ENCODE measurements at places on chromosomes 16 and 17.

GRCh38 chr16:2205967-2206313, 686 bp downstream of the MLST8 start:
- DNase-seq = no peak

DNA sequence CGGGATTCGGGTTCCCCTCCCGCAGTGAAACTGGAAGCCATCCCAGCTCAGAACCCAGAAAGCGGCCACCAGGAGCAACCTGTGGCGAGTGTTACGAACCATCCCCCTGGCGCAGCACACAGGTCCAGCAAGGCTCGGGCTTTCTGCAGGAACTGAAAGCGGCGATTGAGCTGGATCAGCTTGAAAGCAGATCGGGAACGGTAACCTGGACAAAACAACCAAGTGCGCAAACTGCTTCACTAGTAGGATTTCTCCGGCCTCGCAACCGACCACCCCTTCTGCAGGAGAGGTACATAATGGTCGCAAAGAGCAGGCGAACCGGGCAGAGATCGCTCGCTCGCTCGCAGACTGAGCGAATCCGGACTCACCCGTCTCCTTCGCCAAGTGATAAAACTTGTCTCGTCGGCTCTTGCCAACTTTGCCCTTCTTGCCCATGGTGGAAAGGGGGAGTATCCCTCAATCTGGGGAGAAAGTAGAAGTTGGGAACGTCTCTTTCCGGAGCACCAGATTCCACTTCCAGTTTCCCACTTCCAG, 696 bp upstream of the PSMC5 start:
- no peak for DNase-seq

- peak; percentile 30 for DNase-seq
Measured at GRCh38 chr16:4767872-4768548, 1.0 kb upstream of the ZNF500 start.

DNA sequence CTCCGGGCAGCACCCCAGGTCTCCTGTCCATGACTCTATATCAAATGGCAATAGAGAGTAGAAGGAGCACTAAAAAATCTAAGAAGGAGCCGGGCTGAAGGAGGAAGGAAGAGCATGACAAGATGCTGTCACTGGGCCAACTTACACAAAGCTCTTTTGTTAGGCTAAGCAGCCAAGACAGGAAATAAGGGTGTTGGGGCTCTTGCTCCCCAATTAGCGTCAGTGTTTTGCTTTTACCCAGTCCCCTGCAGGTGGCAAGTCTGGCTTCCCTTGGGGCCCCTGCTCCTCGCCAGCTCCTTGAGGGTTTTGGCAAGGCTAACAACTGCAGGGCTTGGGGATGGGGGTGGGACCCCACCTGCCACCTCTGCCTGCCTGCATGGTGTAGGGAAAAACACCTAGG, 120.5 kb downstream of the CCT6B start:
- DNase-seq = peak; percentile 33

GRCh38 chr17:15456972-15457722, 10.3 kb downstream of the CDRT4 start:
- no peak for DNase-seq

- DNase-seq = no peak
Measured at GRCh38 chr17:44115585-44116415, 7.6 kb downstream of the HDAC5 start.

DNA sequence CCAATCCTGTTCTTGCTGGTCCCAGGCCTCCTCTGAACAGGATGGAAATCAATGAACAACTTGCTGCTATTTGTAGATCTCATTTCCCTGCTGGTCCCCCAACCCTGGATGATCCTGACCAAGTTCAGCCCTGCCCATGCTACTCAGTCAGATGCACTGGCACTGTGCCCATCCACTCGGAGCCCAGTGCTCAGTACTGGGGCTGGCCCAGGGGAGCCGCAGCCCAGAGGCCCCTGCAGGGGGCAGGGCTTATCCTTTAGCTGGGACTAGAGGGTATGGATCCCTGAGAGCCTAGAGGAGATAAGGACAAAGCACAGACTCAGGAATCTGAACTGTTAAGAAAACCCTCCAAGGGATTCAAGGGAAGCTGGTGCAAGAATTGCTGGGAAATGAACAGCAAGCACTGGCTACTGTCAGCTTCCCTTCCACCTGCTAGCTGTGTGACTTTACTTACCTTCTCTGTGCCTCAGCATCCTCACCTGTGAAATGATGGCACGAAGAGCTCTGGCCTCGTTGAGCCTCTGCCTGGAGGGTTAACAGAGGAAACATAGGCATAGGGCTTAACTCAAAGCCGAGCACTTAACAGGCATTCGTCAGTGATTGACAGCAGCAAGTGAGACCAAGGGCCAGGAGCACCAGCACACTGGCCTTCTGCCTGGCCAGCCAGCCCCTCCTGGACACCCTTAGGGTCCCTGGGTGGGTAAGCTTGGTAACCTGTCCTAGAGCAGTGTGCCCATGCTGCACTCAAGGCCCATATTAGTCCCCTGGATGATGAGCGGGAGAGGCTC, 29.8 kb upstream of the C1QL1 start:
- DNase-seq = no peak

DNA sequence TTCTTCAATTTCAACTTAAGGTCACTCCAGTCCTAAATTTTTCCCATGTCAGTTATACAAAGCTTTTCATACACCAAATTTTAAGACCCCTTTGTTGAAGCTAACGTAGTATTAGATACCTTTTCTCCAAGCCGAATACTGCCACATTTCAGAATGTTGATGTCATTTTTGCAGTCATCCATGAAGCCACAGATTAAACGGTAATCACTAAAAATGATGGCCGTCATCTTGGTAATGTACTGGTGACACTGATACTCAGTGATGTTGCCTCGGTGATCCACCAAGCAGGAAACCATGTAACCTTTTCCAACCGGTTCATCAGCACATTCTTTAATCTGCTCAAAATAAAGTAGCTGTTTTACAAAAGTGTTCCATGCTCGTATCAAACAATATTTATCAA, 82.1 kb upstream of the CLEC18B start:
- no peak for DNase-seq
